ENCODE measurements at places on chromosomes 13 and 19.

DNA sequence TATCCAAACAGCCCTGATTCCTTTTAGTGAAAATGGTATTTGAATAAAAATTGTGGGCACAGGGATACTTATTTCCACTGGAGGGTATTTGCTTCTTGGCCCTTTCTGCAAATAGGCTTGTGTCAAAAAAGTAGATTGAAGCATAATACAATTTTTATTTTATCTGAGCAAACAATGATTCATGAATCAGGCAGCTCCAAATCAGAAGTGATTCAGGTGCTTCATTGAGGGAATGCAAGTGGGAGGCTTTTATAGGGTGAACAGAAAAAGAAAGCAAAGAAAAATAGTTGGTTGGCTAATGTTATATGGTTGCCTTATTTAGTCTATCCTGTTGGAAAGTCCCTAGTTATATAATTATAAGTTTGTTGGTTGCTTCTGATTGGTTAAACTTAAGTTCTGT is 117.9 kb downstream of the ITGBL1 start:
- no peak for DNase-seq

- no peak for DNase-seq
Measured at GRCh38 chr13:112079696-112080095, 12.7 kb downstream of the SOX1 start.

- DNase-seq, result no peak
Measured at GRCh38 chr19:3656073-3656746, 29.6 kb upstream of the CACTIN start.

GRCh38 chr13:20389696-20390525 is 135.7 kb downstream of the CRYL1 start:
- DNase-seq, result no peak

DNA sequence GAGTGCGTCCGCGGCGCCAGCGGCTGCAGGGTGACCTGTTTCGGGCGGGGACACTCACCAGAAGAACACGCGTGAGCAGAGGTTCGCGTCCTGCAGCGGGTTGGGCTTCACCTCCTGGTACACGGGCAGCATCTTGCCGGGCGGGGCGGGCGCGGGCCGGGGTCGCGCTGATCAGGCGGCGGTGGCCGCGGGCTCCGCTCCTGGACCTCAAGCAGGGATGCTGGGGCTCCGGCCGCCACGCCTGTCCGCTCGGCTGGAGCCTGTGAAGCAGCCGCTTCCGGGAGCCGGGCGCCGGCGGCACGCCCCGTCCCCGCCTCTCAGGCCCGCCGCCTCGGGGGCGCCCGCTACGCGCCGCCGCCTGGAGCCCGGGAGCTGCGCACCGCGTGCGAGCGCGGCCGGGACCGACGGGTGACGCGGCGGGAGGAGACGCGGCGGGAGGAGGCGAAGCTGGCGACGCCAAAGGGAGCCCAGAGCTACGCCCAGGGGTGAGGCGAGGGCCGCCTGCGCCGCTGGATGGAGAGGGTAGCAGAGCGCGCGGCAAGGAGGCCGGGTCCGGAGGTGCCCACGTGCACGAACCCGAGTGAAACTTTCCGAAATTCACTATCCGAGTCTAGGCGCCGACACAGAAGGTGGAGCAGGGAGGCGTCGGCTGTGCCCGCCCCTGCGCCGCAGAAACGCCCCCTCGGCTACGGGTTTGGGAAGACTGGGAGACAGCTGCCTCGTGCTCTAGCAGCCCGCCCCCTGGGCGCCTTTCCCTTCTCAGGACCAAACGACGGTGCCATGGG is at the start of gene ABCC4:
Gene ABCC4, minus strand, starts transcription at position 269 of the 785 bp plus-strand sequence. Its CDS starts 137 bp downstream, at position 132.
- DNase-seq, result peak; percentile 71

- no peak for DNase-seq
Measured at GRCh38 chr13:39016787-39017186, 21.1 kb downstream of the PROSER1 start.

- no peak for DNase-seq
Measured at GRCh38 chr13:98896868-98897144, 81.1 kb downstream of the DOCK9 start.

DNA sequence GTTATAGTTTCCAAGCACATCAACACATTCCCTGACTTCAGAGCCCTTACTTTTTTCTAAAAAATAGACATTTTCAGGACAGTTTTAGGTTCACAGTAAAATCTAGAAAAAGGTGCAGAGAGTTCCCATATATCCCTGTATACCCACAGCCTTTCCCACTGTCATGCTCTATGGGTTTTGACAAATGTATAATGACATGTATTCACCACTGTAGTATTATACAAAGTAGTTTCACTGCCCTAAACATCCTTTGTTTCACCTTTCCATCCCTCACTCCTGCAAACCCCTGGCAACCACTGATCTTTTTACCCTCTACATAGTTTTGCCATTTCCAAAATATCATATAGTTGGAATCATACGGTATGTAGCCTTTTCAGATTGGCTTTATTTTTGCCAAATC is 15.6 kb downstream of the NAA16 start:
- no peak for DNase-seq

DNA sequence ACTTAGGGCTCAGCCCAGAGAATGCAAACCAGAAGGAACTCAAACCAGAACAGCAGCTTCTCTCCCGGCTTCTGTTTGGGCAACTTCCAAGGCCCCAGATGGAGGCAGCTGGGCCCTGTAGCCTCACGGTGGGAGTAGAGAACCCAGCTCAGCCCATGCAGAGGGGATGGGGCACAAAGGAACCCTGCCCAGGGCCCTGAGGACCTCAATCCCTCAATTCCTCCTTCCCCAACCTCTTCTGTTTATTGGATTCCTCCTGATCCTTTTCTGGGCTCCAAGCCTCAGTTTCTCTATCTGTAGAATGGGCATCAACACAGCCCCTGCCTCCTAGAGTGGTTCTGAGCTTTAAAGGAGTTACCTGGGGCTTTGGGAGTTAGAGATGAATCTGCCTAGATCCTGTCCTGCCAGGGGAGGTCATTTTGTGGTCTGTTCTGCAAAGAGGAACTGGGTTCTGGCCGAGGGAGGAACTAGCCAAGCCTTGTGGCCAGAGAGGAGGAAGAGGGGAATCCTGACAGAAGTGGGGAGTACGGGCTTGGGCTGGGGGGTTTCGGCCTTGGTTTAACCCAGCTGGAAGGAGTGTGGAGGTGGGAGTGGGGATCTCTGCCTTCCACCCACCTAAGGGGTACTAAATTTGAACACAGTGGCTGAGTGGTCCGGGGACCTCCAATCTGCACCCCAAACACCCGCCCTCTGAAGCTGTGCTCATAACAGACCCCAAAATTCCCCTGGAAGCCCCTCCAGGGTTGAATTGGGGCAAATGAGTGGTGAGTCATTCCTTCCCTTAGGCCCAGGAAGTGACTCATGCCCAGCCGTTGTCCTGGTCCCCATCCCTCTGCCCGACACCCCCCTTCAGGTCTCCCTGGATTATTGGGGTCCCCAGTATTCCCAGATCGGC is 2.7 kb downstream of the ADGRE5 start:
- peak; percentile 72 for DNase-seq
